H7 (cell line): ENCODE measurements at places on chromosomes 13 and 19. TPM values are rescaled to one million over a fixed set of nuclear protein-coding genes. Genes with fewer than 3 reads are reported as not detected.

GRCh38 chr13:24627090-24627714 is 53.0 kb upstream of the ATP12A start:
- DNase-seq, result peak; percentile 95

- no peak for DNase-seq
Measured at GRCh38 chr13:95544293-95544692, 8.2 kb upstream of the CLDN10 start.

GRCh38 chr19:36973021-36973843 is 57.1 kb downstream of the ZNF568 start:
- DNase-seq, result peak; percentile 13

GRCh38 chr13:27079421-27079958 is 92.1 kb downstream of the USP12 start:
- DNase-seq, result peak; percentile 53

- DNase-seq, result no peak
Measured at GRCh38 chr13:62653371-62653770, 1237.7 kb upstream of the PCDH20 start.

DNA sequence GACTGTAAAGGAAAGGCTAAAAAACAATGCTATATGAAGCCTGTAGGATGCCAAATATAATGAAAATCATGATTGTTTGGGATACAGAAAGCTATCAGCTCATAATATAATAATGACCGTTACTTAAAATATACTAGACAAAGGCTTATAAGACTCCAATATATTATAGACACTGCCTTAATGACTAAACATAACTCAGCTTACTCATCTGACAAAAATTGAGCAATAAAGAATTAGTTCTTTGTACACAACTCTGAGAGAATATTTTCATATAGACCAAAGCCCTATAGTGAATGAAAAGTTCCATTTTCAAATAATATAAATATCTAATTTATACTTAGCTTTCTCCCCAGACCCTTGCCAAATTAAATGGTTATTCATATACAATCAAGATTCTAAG is 283.3 kb downstream of the DIAPH3 start:
- DNase-seq, result no peak

- peak; percentile 78 for DNase-seq
Measured at GRCh38 chr13:24161010-24161775, 673 bp downstream of the SPATA13 start.

GRCh38 chr13:113405481-113406300 is 41.8 kb upstream of the GRTP1 start:
- DNase-seq, result peak; percentile 54

DNA sequence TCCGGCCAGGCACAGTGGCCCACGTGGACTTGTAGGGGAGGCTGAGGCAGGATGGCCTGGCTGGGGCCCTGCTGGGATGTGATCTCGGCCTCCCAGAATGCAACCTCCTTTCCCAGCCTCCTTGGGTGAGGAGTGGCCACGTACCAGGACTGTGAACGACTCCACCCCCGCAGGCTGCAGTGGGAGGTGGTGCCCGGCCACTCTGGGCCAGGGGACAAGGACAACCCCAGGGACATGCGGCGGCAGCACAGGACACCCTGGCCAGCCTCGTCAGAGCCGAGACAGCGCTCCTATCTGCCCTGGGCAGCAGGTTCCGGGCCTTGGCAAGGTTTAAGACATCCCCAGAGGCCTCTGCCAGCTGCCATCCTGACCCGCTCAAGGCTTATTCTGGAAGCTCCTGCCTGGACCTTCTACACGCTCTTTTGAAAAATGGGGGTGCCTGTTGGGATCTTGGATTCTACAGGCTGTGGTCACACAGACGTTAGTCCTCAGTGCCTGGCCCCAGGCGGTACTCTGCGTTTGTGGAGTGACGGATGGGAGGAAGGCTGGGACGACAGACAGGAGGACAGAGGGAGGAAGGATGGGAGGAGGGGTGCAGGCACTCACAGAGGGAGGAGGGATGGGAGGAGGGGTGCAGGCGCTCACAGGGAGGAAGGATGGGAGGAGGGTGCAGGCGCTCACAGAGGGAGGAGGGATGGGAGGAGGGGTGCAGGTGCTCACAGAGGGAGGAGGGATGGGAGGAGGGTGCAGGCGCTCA is 19.9 kb upstream of the CACTIN start:
- no peak for DNase-seq

DNA sequence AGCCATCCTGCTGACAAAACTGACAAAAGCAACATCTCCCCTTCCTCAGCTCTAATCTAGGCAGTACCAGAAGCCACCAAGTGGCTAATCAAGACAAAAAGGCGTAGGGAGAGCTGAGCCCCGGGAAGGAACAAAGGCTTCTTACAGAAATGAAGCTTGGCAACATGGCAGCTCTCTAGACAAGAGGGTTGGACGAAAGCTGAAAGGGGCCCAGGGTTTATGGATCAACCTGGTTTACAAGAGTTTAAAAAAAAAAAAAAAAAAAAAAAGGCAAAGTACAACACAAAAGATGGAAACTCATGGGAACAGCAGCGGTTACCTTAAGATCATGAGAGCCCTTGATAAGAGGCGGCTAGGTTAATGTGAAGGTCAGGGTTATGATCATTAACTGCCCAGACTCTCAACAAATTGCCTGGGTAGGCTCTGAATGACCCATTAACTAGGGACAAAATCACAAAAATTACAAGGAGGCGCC is 14.0 kb downstream of the ZC3H4 start:
- no peak for DNase-seq

- peak; percentile 83 for DNase-seq
Measured at GRCh38 chr13:51451467-51452360, 1.1 kb downstream of the INTS6 start.

DNA sequence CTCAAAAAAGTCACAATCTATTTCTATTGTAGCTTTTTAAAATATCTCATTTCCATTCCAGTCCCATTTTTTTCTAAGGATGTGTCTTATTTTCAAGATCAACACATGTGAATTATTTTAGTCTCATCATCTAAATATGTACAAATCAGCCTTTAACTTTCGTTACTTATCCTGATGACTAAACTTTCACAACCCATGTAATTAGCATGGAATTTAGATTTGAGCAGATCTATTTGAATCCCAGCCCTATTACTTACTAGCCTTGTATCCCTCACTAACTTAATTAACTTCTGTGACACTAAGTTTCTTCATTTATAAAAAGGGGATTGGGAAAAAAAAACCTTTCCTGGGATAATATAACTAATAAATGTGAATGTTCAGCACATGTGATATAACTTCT is 81.1 kb downstream of the UFM1 start:
- no peak for DNase-seq

Gene LRRC25
- 0.76 TPM in 1 of 2 replicates, not detected in the other for total RNA-seq

Gene HSD17B14
- 9.9 and 18.0 TPM in 2 replicates for total RNA-seq

Gene NHLRC3
- 10.8 and 15.0 TPM in 2 replicates for total RNA-seq

Gene CYP2S1
- total RNA-seq, result 60.4 and 108 TPM in 2 replicates
